ENCODE measurements at places on chromosomes 6 and 20. TPM values are rescaled to one million over a fixed set of nuclear protein-coding genes. Genes with fewer than 3 reads are reported as not detected.

- no peak for DNase-seq
Measured at GRCh38 chr6:106757267-106757666, 127.9 kb downstream of the QRSL1 start.

- DNase-seq, result no peak
Measured at GRCh38 chr20:50003253-50003656, 20.5 kb downstream of the SNAI1 start.

DNA sequence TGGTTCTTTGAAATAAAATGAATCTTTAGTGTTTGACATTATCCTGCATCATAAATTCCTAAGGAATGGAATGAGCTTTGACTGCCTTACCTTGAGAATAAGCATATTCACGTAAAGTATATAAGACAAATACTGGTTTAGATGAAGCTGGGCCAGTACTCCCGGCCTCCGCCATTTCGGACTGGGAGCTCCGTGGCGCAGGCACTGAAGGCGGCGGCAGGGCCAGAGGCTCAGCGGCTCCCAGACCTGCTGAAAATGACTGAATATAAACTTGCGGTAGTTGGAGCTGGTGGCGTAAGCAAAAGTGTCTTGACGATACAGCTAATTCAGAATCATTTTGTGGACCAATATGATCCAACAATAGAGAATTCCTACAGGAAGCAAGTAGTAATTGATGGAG, 76.2 kb upstream of the FAM83B start:
- no peak for DNase-seq

DNA sequence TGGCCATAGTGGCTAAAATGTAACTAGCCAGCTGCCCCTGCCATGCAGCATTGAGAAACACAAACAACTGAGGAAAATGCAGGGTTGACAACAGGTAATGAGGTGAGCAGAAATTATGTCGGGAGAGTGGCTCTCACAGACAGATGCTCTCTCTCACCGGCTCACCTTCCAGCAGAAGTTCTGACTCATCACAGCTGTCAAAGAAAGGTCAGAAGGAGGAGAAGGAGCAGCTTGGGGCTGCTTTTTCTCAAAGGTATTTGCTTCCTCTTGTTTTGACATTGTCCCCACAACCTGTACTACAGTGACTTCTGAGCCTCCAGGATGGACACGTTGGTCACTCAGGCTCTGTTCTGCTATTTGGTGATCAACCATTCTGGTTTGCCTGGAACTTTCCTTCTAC, 190.5 kb upstream of the HEY2 start:
- no peak for DNase-seq

DNA sequence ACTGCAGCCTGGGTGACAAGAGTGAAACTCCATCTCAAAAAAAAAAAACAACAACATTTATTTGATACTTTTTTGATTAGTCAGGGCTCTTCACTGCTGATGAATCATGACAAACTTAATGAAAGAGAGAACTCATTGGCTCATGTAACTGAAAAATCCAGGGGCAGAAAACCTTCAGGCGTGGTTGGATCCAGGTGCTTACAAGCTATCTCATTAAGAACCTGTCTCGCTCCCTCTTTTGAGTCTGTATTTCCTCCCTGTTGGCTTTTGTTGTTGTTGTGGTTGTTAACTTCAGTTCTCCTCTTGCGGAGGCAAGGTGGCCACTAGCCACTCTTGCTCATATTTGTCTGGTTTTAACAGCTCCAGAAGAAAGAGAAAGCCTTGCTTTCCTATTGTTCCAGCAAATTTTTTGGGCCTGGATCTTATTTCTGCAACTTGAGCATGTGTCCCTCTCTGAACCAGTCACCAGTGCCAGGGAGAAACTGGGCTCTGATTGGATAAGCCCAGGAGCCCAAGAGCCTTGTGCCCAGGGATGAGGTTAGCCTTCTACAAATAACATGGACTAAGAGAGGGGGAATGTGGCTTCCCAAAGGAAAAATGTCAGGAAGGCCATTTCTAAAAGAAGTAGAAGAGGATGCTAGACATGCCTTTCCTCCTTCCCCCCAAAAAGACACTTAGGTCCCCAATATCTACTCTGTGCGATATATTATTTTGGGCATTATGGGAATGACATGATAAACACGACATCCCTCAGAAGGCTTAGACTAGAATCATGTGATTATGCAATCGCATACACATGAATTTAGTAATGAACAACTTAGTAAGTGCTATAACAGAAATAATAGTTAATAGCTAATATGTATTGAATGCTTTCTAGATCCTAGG, 64.5 kb downstream of the PHACTR2 start:
- no peak for DNase-seq

DNA sequence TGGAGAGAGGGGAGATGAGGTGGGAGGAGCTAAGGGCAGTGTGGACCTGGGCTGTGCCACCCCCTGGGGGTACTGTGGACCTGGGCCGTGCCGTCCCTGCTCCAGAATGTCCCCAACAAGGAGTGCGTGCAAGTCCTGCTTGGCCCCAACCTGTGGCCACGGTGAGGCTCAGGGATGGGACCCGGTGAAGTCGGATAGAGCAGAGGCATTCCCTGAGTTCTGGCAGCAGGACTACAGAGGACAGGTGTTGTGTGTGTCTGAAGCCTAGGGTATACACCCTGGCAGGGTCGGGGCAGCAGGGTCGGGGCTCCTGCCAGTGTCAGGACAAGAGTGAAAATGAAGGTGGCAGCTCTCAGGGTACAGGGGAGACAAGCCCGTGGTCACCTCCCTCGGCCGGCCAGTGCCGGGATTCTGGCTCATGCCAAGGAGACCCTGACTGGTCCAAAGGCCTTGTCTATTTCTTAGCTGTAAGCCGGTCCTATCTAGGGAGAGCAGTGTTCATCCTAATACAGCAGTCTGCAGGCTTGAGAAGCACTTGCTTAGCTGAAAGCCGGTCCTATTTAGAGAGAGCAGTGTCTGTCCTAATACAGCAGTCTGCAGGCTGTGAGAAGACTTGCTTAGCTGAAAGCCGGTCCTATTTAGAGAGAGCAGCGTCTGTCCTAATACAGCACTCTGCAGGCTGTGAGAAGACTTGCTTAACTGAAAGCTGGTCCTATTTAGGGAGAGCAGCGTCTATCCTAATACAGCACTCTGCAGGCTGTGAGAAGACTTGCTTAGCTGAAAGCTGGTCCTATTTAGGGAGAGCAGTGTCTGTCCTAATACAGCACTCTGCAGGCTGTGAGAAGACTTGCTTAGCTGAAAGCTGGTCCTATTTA, 95.9 kb downstream of the SMOC2 start:
- no peak for DNase-seq

CDH4 gene
- total RNA-seq, result not detected

ANKRD6 gene
- 2.8 TPM for total RNA-seq

- DNase-seq, result no peak
Measured at GRCh38 chr6:36493319-36493718, 50.5 kb downstream of the KCTD20 start.

C6orf15 gene
- not detected for total RNA-seq

- no peak for DNase-seq
Measured at GRCh38 chr6:169183233-169183632, 70.4 kb downstream of the THBS2 start.

TINAG gene
- not detected for total RNA-seq

- DNase-seq, result peak; percentile 80
Measured at GRCh38 chr6:3209114-3210023, 18.1 kb downstream of the TUBB2B start.
